ENCODE measurements at places on chromosomes 5 and 9.
A peak's percentile ranks its signal among the peaks of the same experiment; 100 is the strongest.

DNA sequence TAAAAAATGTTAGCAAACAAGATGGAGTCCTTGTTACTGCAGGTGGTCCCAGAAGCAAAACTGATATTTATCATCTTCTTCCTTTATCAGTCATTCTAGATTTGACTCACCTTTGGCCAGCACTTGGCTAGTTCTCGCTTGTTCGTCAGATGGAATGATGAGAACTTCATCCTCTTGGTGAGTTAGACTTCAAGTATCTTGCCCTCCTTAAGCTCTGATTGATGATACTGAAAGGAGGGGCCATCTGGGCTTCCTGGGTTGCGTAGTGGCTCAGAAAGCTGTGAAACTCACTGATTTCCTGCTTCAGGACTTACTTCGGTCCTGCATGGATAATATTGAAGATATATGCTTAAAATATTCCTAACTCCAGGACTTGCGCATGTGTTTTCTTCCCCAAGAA, 1248.2 kb upstream of the CDH9 start:
- DNase-seq: no peak

DNA sequence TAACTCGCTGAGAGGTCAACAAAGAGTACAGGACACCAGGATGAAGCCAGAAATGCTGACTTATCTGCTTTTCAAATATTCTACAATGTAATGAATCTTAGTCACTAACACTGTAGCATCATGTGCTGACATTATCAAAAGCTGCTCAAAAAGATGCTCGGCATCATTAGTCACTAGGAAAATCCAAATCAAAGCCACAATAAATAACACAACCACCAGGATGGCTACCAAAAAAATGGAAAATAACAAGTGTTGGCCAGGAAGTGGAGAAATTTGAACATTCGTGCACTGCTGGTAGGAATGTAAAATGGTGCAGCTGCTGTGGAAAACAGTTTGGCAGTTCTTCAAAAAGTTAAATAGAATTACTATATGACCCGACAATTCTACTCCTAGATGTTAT, 269.1 kb downstream of the GLIS3 start:
- no peak for DNase-seq

DNA sequence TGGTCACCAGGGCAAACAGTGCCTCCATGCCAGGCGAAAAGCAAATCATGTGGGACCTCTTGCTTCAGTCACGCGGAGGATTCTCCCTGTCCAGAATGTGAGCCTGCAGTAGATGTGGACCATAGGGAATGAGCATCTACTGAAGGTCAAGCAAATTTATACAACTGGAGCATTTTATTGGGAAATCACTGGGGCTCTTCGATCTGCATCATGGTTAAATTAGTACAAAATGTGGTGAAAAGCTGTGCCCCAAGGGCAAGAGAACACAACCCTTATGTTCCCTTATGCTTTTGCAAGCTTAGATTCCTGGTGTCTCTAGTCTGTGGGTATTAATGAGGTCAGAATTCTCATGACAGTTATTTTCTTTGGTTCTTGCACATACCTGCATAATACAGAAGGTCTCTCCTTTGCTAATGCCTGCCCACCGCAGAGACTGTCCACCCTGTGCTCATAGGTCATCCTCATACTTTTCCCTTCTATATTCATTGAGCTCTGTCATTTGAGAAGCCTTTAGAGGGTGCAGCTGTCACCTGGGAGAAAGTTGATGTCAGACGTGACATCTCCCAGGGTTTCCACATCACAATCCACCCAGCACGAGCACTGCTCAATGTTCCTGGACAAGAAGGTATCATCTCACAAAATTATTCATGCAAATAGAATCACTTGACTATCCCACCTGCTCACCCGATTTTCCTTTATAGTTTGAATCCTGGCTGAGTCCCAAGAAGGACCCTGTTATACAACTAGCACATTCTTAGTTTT, 111.7 kb downstream of the NXNL2 start:
- DNase-seq: no peak

DNA sequence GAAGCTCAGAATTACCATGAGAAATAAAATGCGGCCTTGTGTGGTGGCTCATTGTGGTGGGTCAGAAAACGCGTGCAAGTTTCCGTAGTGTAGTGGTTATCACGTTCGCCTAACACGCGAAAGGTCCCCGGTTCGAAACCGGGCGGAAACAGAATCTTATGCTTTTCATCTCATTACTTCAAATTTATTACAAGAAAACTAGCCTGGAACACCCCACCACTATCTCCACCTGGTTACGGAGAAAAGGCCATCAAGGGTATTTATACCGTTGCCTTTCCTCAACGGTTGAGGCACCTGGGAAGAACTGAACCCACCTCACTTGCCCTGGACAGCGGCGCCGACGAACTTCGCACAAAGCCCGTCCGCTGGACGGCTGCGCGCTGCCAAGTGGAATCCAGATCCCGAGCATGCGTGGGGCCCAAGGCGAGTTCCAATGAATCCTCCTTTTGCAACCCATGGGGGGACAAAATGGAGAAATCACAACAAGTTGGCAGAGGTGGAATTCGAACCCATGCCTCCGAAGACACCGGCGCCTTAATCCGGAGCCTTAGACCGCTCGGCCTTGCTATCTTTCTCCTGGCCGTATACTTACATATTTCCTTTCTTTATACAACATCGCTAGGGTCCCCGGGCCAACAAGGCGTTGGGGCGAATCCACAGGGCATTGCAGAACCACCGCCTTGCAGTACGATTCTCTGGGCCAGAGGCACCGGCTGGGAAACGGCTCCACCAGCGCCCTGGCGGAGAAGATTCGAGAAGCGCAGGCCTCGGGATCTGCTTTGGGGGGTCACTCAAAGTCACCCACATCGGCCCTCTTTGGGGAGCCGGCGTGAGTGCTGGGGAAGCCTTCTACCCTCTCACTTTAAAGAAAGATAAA, 16.9 kb downstream of the OR2V2 start:
- DNase-seq: no peak

- no peak for DNase-seq
These were observed 773 bp upstream of the AGGF1 start for GRCh38 chr5:77029376-77029885.

DNA sequence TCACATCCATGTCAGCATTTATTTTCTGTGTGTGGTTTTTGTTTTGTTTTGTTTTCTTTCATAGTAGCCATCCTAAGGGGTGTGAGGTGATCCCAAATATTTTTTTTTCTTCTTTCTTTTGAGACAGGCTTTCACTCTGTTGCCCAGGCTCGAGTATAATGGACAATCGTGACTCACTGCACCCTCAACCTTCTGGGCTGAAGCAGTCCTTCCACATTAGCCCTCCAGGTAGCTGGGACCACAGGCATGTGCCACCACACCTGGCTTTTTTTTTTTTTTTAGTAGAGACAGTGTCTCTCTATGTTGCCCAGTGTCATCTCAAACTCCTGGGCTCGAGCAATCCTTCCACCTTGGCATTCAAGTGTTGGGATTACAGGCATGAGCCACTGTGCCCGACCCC, 59.1 kb downstream of the CDC42SE2 start:
- no peak for DNase-seq

DNA sequence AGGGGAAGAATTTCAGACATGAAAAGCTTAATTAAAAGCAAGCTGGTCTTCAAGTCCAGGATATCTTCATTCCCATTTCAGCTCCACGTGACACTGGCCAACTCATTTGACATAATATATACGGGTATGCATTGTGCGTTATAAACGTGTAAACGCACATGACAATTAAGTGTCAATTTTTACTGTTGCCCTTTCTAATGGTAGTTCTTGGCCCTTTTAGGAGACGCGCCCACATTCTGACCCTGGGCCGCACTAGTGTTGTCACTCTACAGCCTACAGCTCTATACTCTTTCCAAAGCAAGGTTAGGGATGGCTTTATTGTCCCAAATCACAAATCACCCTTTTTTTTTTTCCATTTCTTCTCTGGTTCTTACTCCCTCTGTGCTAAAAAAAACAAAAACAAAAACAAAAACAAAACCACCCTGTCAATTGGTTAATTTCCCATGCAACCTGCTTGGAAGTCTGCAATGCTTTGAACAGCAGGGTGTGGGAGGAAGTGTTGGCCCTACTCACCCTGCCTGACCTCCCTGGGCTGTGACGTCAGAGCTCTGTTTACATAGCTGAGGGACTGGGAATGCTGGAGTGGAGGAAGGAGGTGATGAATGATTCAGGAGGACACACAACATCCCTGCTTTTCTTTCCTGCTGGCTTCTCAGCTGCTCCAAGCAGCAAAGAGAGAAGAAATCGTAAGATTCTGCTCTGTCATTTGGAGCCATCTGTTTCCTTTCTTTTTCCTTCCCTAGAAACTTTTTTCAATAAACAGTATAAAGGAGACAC, 19.3 kb downstream of the RFK start:
- peak; percentile 76 for DNase-seq

All from suppressor macrophage (primary cell).